NCI-H2227 treated with DMSO at 0.1 percent for 48 hours (cell line): ENCODE measurements at places on chromosomes 7 and 10.
A peak's percentile ranks its signal among the peaks of the same experiment; 100 is the strongest.

GRCh38 chr7:95905167-95905566 lies 132.8 kb downstream of the DYNC1I1 start:
- DNase-seq, result no peak

- peak; percentile 21 for DNase-seq
These were observed 27.0 kb upstream of the KCNK18 start for GRCh38 chr10:117170244-117170643.

- no peak for DNase-seq
These were observed 159.4 kb upstream of the BMPER start for GRCh38 chr7:33745934-33746333.

DNA sequence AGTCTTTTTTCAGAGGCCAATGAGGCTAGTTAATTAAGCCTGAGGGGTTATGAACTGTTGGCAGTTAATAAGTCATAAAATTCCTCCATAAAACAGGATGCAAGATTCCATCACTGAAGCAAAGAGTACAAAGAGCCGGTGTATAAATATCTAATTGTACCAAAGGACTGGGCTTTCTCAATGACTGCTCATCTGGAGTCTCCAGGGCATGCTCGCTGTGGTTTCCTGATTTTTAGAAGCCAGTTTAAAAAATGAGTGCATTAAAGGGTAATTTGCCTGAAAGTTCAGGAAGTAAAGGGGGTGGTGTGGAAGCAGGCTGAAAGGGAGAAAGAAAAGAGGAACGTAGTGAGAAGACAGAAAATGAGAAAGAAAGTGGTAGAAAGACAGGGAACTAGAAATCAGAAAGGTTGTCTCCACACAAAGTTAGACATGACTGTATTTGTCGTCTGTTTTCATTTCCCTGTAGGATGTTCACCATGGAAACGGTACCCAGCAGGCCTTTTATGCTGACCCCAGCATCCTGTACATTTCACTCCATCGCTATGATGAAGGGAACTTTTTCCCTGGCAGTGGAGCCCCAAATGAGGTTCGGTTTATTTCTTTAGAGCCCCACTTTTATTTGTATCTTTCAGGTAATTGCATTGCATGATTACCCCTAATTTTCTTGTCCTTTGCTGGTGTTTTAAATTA lies 282.3 kb downstream of the TWIST1 start:
- no peak for DNase-seq

GRCh38 chr7:55207436-55208125 lies 157.6 kb upstream of the LANCL2 start:
- DNase-seq, result no peak

GRCh38 chr7:1460821-1461645 lies 1.8 kb upstream of the MICALL2 start:
- no peak for DNase-seq

GRCh38 chr10:84352251-84352842 lies 24.0 kb downstream of the CCSER2 start:
- DNase-seq, result peak; percentile 13

DNA sequence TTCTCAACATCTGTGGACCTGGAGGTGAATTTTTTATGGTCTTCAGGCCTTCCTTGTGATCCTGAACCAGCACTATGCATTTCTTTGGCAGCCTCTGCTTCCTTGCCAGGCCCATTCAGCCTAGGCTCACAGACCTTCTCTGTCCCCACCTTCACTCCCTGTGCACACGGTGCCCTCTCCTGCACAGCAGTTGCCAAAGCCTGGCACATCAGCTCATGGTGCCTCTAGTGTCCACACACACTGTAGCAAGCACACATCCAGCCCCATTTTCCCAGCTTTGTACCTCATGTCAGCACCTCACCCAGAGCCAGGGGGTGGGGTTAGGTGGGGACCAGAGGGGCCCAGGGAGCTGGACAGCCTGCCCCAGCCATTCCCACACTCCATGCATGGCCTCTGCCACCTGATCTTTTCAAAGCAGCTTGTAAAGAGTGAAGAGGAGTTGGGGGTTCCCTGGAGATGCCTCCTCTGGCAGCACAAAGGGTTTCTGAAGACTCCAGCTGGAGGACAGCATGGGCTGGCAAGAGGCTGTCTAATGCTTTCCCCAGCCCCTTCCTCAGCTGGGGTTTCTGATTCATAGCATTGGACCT lies 57.9 kb upstream of the TMEM72 start:
- no peak for DNase-seq

DNA sequence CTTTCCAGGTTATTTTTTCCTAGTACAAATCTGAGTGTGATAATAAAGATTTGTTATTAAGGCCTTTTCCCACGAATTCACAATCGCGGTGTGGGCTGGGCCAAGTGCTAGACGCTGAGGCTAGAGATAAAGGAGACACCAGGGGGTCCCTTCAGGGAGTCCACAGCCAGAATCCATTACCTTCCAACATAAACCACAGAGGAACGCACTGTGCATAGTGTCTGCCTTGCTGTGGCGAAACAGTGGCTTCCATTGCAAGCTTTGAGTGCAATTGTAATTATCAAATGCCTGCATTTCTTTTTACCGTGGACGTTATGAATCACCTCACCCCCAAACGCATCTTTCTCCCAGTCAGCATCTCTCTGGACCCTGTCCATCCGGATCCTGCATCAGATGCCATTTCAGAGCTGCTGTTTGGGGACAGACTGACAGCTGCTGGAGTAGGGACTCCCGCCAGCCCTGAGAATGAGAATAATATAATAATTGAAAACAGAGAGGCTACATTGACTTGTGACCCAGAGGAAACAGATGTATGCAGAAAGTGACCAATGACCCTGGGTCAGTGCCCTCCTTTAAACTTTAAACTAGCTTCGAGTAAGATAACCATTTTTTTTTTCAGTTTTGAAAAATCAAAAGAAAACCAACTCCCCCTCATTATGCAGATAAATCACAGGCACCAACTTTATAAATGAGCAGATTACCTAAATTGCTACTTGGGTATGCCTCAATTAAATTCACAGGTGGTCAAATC lies 456.2 kb upstream of the NRP1 start:
- no peak for DNase-seq

DNA sequence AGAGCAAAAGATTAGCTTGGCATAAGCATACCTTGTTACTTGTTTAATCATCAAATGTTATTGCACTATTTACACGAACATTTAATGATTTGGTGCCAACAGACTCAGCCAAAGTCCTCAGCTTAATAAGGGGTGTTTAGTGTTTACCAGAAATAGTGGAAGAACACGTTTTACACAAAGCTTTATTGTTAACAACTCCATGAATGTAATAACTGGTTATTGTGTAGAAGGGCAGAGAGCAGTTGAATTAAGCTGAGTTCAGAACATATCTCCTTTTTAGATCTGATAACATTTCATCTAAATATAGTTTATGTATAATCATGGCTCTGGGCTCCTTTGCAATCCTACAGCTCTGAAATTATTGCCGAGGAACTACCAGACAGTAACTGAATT lies 99.1 kb downstream of the CABCOCO1 start:
- DNase-seq, result peak; percentile 71

GRCh38 chr10:115093776-115094408 lies 727 bp downstream of the ATRNL1 start:
- peak; percentile 28 for DNase-seq

- DNase-seq, result no peak
These were observed 22.8 kb downstream of the FAM107B start for GRCh38 chr10:14751921-14752320.

DNA sequence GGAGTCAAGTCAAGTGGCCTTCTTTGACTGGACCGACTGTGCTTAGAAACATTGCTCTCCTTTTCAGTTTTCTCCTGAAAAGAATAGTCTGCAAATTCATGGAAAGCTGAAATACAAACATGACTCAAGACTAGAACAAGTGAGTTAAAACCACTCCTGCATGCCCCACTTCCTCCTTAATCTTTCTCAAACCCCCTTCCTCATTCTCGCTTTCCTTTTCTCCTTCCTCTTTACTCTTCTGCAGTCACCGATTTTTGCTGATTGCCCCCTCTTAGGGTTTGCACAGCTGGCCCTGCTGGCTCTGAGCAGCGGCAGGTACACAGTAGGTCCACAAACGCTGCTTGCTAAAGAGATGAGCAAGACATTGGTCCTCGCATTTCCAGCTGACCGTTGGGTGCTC lies 34.8 kb upstream of the MKI67 start:
- DNase-seq, result no peak

DNA sequence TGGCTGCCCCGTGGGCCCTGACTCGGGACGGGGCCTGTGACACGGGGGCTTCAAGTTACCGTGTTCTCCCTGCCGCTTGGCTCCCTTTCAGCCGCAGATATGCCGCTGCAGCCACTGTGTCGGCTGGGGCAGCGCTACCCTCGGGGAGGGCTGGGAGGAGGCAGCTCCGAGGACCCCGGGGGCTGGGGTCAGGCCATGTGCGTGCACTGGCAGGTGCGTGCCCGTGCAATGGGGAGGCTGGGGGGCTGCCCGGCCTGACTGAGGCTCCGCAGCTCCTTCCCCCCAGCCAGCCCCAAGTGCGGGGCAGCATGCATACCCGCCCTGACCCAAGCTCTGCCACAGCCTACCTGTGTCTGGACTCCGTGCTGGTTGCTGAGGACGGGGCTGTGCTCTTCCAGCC lies 29.2 kb downstream of the KNDC1 start:
- no peak for DNase-seq

DNA sequence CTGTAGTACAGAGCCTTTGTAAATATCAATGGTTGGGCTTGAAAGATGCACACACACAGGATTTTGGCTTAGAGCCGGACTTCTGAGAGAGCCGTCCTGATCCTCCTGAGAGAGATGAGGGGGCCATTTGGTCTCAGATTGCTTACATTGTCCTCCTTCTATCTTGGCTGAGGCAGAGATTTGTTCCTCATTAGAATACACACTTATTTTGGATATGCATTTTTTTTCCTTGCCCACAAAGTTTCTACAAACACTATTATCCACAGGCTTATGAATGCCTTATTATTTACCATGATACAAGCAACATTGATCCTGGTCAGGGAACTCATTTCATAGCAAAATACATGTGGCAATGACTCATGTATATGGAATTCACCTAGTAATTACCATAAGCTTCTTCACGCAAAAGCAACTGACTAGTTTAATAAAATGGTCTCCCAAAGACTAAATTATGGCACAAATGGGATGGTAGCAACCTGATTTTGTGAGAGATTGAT lies 175.3 kb downstream of the MDFIC start:
- no peak for DNase-seq

DNA sequence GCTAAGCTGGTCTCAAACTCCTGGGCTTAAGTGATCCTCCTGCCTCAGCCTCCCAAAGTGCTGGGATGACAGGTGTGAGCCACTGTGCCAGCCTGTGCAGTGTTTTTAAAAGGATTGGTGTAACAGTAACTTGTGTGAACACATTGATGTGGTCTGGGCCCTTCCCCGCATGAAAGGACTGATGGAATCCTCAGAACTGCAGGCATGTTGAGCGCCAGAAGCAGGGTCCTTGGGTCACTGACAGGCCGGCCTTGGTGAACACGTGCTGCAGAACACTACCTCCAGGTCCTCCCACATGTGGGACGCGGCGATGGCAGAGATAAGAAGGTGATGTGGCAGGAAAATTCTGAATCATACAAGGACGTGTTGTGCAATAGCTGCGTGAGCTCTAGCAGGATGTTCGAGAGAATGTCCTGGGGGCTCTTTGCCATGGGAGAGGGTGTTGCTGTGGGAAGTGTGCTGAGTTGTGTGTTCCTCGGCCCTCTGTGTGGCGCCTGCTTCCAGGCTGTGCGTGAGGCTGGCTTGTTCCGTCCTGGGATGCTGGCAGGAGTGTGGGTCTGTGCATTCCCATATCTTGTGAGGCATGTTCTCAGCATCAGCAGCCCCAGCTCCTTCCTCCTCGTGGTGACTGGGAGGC lies 68.2 kb downstream of the DNAJB6 start:
- DNase-seq, result no peak
